ENCODE measurements at places on chromosomes 6 and 20. TPM values are rescaled to one million over a fixed set of nuclear protein-coding genes. Genes with fewer than 3 reads are reported as not detected.

GRCh38 chr6:123053602-123054225 lies 57.7 kb downstream of the CLVS2 start:
- no peaks in the 10 kb centered on the region for H3K36me3 ChIP-seq
- DNase-seq, result no peak
- H3K4me1 ChIP-seq, result no peaks in the 10 kb centered on the region
- H3K27ac ChIP-seq, result no peak overlapping the region

DNA sequence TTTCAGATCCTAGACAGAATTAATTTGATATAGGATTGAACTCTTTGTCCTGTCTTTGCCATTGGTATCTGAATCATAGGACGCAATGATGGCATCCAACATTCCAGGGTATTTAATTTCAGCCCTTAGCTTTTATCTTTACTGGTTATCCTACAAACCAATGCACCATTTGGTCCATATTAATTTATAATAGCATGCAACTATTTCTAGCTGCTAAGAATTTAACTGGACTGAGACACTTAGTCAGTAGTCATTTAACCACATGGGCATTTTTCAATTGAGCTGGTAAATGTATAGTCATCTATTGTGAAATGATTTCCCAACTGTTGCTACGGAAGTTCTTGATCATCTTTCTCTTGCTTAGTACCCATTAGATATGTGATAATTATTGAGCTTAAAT lies 141.1 kb downstream of the CD164 start:
- H3K4me3 ChIP-seq, result no peak overlapping the region
- H3K27ac ChIP-seq, result no peak overlapping the region
- no peaks in the 10 kb centered on the region for H3K36me3 ChIP-seq
- peaks cover 6% of the 10 kb centered on the region for H3K4me1 ChIP-seq

GRCh38 chr20:1885254-1885653 lies 10.0 kb upstream of the SIRPA start:
- H3K4me3 ChIP-seq, result no peak overlapping the region
- no peaks in the 10 kb centered on the region for H3K27me3 ChIP-seq
- no peaks in the 10 kb centered on the region for H3K4me1 ChIP-seq
- DNase-seq, result no peak
- no peak overlapping the region for H3K27ac ChIP-seq
- no peaks in the 10 kb centered on the region for H3K36me3 ChIP-seq

The OR2B6 gene
- not detected for total RNA-seq

DNA sequence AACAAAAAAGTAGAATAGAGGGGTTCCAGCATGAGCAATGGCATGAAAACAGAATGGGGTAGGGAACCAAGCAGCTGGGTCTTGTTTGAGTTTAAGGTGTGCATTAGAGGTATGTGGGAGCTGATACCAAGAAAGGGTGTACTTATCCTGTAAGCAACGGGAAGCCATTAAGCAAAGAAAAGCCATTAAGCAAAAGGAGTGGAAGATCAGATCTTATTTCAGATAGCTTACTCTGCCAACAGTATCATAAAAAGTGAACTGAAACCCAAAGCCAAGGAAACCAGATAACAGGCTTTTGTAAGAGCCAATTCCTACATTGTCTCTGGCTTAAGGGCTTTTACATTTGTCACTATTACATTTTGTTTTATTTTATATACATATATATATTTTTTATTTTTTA lies 21.3 kb upstream of the BEND6 start:
- no peaks in the 10 kb centered on the region for H3K36me3 ChIP-seq
- peaks cover 6% of the 10 kb centered on the region for H3K4me1 ChIP-seq
- DNase-seq, result no peak
- no peak overlapping the region for H3K27ac ChIP-seq
- no peak overlapping the region for H3K4me3 ChIP-seq

The GHRH gene
- total RNA-seq, result not detected

DNA sequence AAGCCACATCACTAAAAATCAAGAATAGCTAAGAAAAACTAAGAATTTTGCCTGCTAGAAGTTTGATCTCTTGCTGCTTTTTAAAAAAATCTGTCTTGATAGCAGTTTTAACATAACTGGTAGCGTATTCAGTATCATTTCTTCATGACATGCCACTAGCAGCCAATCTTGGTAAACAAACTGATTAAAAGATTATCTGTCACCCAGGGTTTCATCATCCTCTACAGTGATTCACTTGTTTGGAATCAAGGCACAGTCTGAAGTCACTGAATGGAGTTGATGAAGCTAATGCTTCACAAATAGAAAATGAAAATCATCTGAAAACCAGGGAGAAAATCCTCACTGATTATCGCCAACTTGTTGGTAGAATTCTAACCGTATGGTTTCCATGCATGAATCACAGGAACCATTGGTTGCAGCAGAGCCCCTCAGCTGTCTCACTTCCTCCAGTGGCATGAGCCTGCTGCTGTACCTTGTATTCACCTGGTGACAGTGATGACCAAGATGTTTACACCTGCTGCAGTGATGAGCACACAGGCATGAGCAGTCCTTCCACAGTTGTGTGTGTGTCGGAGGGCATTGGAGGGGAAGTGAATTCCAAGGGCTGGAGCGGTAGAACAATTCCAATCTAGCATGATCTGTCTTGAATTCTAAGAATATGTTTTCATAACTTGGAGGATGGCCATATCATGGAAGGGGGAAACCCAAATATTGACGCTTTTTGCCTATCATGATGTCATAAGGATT lies 275.0 kb downstream of the KHDC1L start:
- H3K36me3 ChIP-seq, result no peaks in the 10 kb centered on the region
- peaks cover 21% of the 10 kb centered on the region for H3K4me1 ChIP-seq
- H3K27ac ChIP-seq, result no peak overlapping the region
- H3K4me3 ChIP-seq, result no peak overlapping the region

DNA sequence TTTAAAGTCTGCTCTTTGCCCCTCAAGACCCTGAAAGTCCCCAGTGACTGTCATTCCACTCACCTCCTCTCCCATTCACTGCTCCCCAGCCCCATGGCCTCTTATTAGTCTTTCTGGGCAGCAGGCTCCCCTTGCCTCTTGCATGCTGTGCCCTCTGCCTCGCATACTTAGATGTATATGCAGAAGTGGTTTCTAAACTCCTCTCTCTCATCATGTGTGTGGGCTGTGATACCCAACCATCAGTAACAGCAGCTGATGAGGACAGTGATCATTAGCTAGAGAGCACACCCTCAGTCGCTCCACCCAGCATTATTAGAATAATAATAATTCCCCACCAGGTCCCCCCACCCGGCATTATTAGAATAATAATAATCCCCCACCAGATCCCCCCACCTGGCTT lies 14.5 kb downstream of the PKIG start:
- no peak overlapping the region for H3K4me3 ChIP-seq
- H3K4me1 ChIP-seq, result peaks cover 31% of the 10 kb centered on the region
- no peak overlapping the region for H3K27ac ChIP-seq
- H3K36me3 ChIP-seq, result peaks cover 7% of the 10 kb centered on the region

DNA sequence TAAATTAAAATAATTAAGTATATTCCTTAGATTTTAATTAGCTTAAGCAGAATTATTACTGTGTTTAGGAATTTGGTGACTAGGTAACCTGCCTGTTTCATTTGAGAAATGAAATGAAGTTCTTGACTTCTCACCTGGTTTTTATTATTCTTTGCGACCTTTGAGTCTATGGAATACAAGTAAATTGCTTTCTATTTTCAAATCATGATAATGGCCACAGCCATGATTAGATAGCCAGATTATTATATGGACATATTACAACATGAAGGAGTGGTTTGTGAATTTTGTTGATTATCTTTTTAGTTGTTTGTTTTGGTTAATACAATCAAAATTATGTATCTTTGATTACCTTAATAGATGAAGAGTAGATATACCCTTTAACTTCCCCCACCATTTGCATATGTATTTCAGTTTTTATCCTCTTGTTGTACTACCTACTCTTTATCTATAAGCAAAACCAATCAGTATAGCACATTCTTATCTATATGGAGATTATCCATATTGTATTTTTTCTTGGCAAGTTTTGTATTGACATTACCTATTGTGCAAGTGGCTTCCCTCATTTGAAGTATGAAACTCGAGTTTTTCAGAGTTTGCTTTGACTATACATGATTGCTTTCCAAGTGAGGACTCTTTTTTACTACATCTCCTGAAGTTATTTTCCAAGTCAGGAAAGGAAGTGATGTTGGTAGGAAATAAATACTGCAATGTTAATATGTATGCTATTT lies 47.9 kb downstream of the CD2AP start:
- DNase-seq, result no peak
- no peak overlapping the region for H3K4me3 ChIP-seq
- no peaks in the 10 kb centered on the region for H3K4me1 ChIP-seq
- no peak overlapping the region for H3K27ac ChIP-seq
- no peaks in the 10 kb centered on the region for H3K27me3 ChIP-seq

The OLIG3 gene
- total RNA-seq, result not detected

GRCh38 chr6:166017032-166017635 lies 150.5 kb downstream of the TBXT start:
- no peaks in the 10 kb centered on the region for H3K36me3 ChIP-seq
- no peaks in the 10 kb centered on the region for H3K4me1 ChIP-seq
- H3K27ac ChIP-seq, result no peak overlapping the region
- DNase-seq, result no peak

DNA sequence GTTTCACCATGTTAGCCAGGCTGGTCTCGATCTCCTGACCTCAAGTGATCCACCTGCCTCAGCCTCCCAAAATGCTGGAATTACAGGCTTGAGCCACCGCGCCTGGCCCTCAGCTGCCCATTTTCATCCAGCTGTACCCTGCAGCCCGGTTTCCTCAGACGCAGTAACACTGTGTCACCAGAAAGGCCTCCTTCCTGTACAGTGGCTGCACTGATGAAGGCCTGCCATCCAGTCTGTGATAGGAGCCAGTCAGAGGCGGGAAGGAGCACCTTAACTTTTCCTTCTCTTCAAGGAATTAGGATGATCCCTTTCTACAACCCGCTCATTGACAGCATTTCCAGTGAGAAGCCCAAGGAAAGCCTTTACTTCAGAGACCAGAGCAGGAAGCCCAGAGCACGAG lies 75.9 kb downstream of the GFOD1 start:
- H3K4me3 ChIP-seq, result no peak overlapping the region
- H3K36me3 ChIP-seq, result no peaks in the 10 kb centered on the region
- no peak overlapping the region for H3K27ac ChIP-seq
- H3K4me1 ChIP-seq, result no peaks in the 10 kb centered on the region

- no peaks in the 10 kb centered on the region for H3K4me1 ChIP-seq
- no peak overlapping the region for H3K4me3 ChIP-seq
- DNase-seq, result no peak
- no peak overlapping the region for H3K27ac ChIP-seq
- H3K27me3 ChIP-seq, result 0 out of 2 replicates have a peak, but pooled peaks cover 4% of the 10 kb centered on the region
- no peaks in the 10 kb centered on the region for H3K36me3 ChIP-seq
Observed at GRCh38 chr20:955656-956055, 39.5 kb upstream of the ANGPT4 start.

DNA sequence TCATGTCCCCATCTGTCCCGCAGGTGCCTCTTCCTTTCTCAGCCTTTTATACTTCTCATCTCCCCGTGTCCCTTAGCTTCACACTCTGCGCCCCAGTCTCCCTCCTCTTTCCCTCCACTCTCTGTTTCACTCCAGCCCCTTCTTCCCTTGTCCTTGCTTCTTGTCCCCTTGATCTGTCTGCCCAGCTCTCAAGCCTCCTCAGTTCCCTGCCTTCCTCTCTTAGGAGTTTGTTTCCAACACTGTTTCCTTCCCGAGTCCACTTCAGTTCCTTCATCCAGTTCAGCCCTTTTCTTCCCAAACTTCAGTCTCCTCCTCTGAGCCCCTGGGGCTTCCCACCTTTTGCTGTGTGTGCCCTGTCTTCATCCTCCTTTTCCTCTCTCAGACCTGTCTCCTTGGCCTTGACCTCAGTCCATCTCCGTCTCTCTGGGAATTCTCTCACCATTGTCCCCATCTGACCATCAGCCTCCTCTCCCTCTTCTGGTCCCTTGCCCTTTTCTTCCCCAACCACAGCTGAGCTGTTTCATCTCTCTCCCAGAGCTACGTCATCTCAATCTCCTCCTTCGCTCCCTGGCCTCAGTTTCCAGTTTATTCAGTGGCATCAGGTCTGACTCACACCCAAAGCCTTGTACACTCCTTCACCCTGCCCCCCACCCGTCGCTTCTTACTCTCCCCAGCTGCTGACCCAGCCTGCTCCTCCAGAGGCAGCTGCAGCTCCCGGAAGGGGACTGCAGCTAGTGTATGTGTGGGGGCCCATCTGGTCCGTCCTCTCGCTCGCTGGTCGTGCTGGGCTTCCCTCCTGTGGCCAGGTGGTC lies 2.7 kb upstream of the DDR1 start:
- H3K4me3 ChIP-seq, result no peak overlapping the region
- no peaks in the 10 kb centered on the region for H3K27me3 ChIP-seq
- H3K27ac ChIP-seq, result no peak overlapping the region
- DNase-seq, result no peak
- H3K36me3 ChIP-seq, result no peaks in the 10 kb centered on the region

- no peaks in the 10 kb centered on the region for H3K4me1 ChIP-seq
- H3K36me3 ChIP-seq, result no peaks in the 10 kb centered on the region
- no peaks in the 10 kb centered on the region for H3K27me3 ChIP-seq
- H3K27ac ChIP-seq, result no peak overlapping the region
- no peak for DNase-seq
Observed at GRCh38 chr6:101779051-101779844, 385.7 kb downstream of the GRIK2 start.

DNA sequence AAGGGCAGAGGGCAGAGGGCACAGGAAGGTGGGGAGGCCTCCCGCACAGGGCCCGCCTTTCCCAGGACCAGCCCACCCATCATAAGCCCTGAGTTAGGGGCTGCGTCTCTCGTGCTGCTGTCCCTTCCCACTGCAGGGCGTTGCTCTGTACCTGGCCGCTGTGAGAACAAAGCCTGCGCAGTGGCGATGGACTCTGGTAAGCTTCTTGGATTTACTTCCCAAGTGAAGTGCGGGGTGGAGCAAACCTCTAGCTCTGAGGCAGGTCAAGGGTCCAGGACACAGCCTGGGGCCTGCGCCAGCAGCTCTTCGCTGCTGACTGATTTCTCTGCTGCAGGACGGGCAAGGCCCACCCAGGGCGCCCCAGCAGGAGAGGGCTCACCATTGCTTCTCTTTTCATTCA lies 23.9 kb downstream of the INSM1 start:
- no peak for DNase-seq
- no peaks in the 10 kb centered on the region for H3K27me3 ChIP-seq
- H3K4me3 ChIP-seq, result no peak overlapping the region

DNA sequence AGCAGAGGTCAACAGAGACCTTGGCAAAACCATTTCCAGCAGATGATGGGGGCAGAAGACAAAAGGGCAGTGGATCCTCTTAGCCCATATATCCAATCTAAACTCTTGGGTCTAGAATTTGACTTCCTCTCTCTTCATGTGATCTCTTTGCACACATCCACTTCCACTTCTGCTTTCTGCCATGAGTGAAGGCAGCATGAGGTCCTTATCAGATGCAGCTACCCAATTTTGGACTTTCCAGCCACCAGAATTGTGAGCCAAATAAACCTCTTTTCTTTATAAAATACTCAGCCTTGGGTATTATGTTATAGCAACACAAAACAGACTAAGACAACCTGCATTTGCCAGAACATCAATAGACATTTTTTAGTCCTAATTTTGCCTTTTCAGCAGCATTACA lies 191.6 kb downstream of the ADAT2 start:
- H3K4me3 ChIP-seq, result no peak overlapping the region
- no peaks in the 10 kb centered on the region for H3K36me3 ChIP-seq
- no peak overlapping the region for H3K27ac ChIP-seq
- H3K4me1 ChIP-seq, result peaks cover 24% of the 10 kb centered on the region
- no peak for DNase-seq

- H3K27ac ChIP-seq, result no peak overlapping the region
- no peak for DNase-seq
- no peaks in the 10 kb centered on the region for H3K4me1 ChIP-seq
- no peaks in the 10 kb centered on the region for H3K27me3 ChIP-seq
- H3K4me3 ChIP-seq, result no peak overlapping the region
Observed at GRCh38 chr6:159842035-159842434, 42.0 kb downstream of the PNLDC1 start.

Data from SJSA1 (cell line).